A172 (cell line): ENCODE measurements at places on chromosomes 6 and 20.
A peak's percentile ranks its signal among the peaks of the same experiment; 100 is the strongest.

- DNase-seq = no peak
Observed at GRCh38 chr6:162873537-162873936, 145.8 kb downstream of the PACRG start.

DNA sequence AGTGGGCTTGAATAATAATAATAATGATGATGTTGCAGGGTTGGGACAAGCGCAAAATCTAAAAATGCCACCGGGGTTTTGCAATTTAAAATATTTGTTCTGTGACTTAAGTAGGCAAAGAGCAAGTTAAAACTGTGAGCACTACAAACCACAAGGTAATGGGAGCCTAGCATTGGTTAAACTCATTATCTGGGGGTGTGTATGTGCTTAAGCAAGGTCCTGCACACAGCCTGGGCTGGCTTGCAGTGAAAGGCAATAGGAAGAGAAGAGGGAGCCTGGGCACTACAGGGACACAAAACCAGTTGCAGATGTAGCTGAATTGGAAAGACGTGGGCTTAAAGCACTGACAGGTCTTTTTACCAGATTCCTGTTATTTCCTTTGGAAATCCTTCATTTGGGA lies 11.7 kb downstream of the SIM1 start:
- no peak for DNase-seq

- DNase-seq = no peak
Observed at GRCh38 chr6:163165922-163166321, 248.6 kb upstream of the QKI start.

DNA sequence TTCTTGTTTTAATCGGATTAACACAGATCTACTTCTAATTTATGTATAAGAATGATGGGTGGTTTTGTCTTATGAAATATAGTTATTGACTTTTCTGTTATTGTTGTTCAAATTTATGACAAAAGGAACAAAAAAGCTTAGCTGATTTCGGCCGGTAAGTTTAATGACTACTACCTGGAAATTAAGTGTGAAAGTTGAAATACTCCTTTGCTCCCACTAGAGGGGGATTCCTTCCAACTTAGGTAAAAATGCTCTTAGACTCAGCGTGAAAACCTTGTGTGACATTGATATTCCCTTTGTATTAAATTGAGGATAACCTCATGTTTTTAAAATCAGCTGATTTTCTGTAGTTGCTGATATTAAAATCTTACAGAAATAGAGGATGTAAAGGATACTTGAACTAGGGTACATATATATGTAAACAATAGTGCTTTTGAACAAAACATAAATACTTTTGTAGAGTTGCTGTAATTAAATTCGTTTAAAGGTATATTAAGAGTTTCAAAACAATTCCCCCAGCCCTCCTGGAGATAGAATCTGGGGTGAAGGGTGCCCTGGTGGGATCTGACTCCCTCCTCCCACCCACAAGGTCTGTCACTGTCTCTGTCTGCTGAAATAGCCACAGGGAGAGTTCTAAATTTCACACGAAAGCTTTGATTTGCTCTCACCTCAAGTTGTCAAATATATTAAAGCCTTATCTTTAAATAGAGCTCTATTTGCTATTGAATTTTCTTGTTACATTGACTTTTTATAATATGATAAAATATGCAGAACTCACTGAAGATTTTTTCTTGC lies 257.5 kb downstream of the ARID1B start:
- DNase-seq = peak; percentile 38

DNA sequence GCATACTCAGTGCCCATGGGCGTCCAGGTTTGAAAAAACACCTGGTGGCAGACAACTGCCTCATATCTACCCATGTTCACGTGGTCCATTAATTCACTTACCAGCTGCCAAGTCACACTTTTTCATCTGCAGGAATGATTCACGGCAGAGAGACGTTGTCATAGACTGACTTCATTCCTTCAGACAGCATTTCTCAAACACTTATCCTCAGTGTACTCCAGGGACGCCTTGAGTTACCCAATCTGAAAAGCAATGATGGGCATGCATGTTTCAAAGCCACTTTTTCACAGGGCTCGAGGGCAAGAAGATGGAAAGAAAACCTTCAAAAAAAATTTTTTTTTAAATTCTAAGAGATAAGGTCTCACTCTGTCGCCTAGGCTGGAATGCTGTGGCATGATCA lies 6.0 kb downstream of the MMP24OS start:
- DNase-seq = no peak

- peak; percentile 59 for DNase-seq
Observed at GRCh38 chr6:155157101-155157500, 106.7 kb upstream of the CLDN20 start.

DNA sequence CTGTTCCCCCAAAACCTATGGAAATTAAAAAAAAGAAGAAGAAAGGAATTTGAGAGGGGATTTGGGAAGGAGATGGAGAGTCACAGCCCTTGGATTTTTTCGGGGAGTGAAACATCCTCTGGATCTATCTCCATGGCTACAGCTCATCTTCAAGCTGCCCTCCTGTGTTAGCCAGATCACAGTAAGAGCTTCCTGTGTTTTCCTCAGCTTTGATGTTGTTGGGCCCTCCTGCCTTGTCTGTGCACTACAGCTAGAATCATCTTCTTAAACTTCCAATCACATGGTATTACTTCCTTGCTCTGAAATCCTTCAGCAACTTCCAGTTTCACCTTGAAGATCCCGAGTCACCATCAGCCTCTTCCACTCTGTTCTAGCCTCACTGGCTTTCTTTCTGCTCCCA lies 207.8 kb upstream of the ZFP64 start:
- DNase-seq = no peak

- DNase-seq = peak; percentile 71
Observed at GRCh38 chr6:134123666-134124208, 71.3 kb upstream of the SLC2A12 start.

- no peak for DNase-seq
Observed at GRCh38 chr6:156767603-156768467, 9.3 kb upstream of the ARID1B start.

DNA sequence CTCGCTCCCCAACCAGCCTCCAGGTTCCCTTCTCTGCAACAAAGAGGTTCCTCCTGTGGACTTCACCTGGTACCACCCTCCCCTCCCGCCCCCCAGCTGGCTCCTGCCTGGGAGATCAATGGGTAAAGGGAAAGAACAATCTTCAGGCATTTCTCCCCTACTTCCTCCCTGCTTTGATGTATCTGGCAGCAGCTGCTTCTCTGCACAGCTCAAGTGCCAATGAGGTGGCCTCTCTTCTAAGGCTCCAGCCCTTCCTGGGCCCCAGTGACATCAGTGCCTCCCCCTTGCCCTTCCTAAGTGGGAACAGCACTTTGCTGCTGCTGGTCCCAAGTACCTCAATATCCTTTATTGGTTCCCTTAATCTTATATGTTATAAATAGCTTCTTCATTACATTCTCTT lies 23.5 kb downstream of the MOCS1 start:
- no peak for DNase-seq

DNA sequence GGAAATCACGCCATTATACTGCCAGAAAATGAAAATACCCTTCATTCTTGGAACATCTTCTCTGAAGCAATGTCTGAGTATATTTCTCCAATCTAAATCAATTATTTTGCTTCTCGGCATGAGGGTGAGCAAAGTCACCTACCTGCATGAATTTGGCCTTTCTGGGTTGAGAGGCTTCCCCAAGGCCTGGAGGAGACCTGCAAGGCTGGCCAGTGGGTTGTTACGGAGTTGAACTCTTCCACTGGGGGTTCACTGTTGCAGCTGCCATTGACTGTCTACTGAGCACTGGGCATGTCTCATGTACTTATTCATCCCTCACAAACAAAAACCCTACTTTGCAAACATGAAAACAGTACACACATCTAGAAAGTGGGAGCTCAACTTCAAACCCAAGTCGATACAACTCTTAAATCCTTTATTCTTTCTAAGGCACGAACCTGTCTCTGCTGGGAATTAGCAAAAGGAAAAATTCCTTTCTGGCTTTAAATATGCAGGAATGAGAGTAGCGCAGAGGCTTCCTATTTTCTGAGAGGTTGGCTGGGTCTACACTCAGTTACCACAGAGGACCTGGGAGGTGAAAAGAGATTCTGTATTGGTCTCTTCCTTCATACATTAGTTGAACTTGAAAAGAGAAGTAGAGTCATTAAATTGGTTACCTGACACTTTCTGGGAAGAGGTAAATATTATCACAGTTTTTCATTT lies 87.6 kb upstream of the SGK1 start:
- DNase-seq = no peak

DNA sequence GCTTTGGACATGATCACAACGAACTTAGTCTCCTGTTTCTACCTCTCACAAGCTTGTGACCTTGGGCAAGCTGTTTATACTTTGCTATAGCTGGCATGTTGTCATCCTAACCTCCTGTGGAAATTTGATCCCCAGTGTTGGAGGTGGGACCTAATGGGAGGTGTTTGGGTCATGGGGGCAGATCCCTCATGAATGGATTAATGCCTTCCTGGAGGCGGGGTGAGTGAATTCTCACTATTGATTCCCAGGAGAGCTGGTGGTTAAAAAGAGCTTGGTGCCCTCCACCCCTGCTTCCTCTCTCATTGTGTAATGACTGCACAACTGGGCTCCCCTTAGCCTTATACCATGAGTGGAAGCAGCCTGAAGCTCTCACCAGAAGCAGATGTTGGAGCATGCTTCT lies 228.9 kb downstream of the HIVEP2 start:
- no peak for DNase-seq

DNA sequence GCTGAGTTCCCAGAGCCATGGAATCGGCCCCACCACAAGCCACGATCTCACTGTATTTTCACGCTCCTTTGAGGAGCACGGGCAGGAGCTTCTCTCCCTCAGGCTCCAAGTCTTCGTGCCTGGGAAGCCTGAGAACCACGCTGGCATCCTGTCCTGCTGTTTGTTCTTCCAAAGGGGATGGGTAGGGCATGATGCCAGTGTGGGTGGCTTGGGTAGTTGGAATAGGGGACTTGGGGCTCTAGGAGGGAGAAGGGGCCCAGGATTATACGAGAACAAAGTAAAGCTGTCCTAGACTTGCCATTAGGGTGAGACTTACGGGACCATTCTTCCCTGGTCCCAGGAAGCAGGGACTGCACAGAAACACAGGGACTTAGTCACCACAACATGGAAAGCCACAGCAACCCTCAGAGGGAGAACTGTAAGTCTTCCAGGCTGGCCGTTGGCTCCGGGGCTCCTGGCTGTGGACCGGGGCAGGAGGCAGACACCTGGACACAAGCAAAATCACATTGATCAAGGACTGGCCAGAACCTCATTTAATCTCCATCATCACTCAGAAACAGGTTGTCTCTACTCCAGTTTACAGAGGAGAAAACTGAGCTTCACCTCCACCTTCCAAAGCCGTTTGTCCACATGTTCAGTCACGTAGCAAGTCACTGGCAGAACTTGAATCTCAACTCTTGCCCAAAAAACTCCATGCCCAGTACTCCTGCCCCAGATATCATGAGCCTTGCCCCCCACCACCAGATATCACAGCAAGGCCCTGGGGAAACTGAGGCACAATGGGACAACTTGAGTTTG lies 1.3 kb downstream of the CCN5 start:
- no peak for DNase-seq

DNA sequence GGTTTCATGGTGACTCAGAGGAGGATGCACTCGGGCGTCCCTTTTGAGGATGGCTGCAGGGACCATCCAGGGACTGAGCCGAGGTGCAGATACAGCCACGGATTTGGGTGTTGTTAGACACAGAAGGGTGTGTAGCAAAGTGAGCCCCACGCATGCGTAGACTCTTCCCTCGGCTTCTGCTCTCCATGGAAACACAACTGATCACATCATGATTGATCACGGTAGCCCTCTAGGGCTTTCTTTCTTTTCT lies 606 bp upstream of the ULBP1 start:
- DNase-seq = peak; percentile 62

DNA sequence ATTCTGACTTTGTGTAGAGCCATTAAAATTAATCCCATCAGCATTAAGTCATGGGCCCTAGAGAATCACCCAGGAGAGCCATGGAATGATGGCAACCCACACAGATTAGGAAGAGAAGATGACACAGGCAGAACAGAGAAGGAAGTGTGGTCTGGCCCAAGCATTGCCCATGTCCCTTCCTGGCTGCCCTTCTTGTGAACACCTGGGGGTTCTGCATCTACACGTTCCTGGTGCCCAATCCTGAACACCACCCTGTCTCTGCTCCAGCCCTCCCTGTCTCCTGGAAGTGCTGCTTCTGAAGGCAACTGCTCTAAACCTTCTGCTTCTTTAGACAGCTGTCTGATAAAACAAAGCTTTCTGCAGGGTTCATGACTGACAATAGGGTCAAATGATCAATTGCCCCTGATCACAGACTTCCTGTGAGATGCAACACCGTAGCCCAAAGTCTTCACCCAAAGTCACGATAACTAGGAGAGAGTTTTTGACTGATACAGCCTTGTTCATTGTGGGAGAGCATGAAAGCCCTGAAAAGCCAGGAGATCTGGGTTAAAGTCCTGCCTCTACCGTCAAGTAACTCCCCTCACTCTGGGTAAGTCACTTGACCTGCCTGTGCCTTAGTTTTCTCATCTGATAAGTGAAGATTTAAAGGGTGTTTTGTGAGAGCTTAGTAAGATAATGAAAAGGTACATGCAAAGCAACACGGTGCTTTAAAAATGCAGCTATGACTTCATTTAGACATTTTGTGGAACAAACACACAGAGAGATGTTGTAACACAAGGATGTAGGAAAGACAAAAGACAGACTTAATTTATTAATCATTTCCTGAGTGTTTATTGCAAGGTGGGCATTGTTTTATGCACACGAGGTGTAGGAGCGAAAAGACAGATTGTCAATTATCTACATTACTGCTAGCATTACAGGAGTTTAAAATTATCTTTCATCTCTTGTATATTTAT lies 291.2 kb upstream of the STXBP5 start:
- DNase-seq = no peak

- DNase-seq = no peak
Observed at GRCh38 chr6:72287801-72288200, 334.1 kb upstream of the KCNQ5 start.

GRCh38 chr6:52877168-52877567 lies 32.3 kb downstream of the GSTA3 start:
- peak; percentile 90 for DNase-seq

DNA sequence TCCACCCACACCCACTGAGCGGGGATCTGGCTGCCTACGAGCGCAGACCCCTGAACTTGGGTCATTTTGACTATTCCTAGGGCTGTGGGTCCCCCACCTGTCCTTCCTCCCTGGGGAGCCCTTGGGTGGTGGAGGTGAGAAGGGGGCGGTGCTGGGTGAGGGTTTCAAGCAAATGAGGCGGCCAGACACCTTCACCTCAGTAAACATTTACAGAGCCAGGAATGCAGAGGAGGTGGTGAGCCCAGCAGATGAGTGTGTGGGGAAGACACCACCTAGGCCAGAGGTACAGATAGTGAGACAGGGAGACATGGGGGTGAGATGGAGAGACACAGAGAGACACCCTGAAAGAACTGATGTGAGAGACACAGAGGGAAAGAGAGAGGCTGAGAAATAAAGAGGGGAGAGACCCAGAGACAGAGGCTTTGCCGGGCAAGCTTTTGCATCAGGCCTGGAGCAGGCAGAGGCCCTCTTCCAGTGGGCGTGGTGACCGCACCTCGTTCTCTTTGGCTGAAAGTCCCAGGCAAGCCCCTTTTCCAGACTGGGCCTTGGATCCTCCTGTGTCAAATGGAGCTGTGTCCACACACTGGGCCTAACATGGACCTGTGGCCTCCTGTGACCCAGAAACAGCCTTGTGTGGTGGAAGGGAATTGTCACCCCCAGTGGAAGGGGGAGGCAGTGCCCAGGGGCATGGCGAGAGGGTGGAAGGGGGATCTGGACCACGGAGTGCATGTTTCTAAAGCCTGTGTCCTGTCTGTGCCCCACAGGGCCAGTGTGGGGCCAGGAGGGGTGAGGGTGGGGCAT lies 29.7 kb downstream of the CEBPB start:
- DNase-seq = no peak

GRCh38 chr6:135230711-135231468 lies 49.8 kb downstream of the MYB start:
- DNase-seq = no peak

GRCh38 chr6:20652299-20653084 lies 118.2 kb downstream of the CDKAL1 start:
- no peak for DNase-seq
